ENCODE measurements at places on chromosomes 2 and 18.

- DNase-seq: no peak
Observed at GRCh38 chr2:68833162-68833561, 38.0 kb downstream of the BMP10 start.

DNA sequence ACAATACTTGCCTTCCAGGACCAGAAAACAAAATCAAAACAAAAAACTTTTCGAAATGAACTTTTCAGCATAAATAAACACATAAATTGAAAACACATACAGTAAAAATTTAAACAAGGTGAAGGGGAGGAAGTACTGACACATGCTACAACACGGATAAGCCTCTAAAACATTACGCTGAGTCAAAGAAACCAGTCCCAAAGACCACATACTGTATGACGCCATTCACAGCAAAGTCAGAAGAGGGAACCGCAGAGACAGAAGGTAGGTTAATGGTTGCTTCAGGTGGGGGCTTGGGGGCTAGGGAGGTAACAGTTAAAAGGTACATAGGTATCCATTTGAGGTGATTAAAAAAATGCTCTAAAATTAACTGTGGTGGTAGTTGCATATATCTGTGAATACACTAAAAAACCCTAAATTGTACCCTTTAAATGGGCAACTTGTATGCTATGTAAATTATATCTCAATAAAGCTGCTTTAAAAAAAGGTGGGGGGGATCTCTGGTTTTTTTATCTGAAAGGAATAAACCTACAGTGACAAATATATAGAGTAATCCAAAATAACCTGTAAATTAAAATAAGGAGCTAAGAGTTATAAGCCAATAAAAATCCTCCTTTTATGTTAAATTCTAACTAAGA is 7.1 kb downstream of the COX7A2L start:
- no peak for DNase-seq

DNA sequence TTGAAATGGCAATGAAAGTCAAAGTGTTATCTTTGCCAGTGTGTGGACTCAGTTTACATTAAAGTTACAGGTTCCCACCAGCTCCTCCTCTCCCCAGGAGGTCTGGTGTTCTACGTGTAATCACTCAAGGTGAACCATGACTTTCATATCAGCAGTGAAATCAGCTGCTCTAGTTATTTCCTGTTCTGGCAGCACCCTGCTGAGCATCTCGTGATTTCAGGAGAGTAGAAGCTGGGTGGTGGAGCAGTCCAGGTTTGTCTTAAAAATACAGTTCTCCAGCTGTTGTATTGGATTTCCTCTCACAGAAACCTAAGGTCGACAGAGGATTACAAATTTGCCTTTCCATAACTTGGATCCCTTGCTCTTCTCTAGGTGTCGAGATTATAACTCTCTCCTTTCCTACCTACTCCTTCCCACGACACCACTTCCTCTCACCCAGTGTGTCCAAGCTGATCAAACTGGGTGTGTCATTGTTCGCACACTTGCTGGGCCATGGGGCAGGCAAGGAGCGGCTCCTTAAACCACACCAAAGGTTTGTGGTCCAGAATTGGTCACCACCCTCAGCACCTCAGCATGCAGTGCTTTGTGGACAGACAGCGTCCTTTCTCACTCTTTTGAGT is 13.0 kb upstream of the ARHGAP25 start:
- no peak for DNase-seq

DNA sequence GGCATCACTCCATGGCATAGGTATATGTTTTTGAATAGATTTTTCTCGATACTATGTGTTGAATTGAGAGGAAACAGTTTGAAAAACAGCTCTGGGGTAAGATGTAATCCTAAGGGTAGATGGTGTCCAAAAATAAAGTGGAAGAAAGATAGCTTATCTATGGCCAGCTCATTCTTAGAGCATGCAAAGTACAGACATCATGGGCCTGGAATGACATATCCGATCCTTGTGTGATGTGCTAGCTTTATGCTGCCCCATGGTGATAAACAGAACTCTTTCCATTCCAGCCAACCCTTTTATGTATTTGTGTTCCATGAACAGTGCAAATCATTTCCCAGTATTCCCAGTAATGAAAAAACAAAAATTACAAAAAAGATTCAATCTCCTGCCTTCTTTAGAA is 390.2 kb upstream of the NXPH2 start:
- DNase-seq: no peak

DNA sequence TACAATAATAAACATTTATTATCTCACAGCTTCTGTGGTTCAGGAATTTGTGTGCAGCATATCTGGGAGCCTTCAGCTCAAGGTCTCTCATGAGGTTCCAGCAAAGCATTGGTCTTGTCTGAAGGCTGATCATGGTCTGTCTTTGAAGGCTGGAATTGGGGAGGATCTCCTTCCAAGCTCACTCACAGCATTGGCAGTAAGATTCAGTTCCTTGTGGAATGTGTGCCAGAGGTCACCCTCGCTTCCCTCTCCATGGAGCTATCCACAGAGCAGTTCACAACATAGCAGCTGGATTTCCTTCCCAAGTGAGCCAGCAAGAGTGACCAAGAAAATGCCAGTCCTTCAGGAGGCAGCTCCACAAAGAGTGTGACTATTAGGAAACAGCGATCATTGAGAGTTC is 202.2 kb upstream of the ST6GAL2 start:
- DNase-seq: no peak

- no peak for DNase-seq
Observed at GRCh38 chr2:66122516-66122915, 312.4 kb upstream of the MEIS1 start.

GRCh38 chr2:228628682-228629081 is 447.2 kb upstream of the SPHKAP start:
- DNase-seq: no peak

GRCh38 chr18:23238152-23238531 is 102.9 kb downstream of the CABLES1 start:
- DNase-seq: no peak

GRCh38 chr2:161905389-161906046 is 168.5 kb downstream of the DPP4 start:
- DNase-seq: peak; percentile 4

- no peak for DNase-seq
Observed at GRCh38 chr18:63141778-63142176, 177.8 kb downstream of the BCL2 start.

GRCh38 chr18:24995056-24995455 is 356.9 kb downstream of the ZNF521 start:
- DNase-seq: no peak

GRCh38 chr2:23383100-23383499 is 1.9 kb upstream of the KLHL29 start:
- no peak for DNase-seq

DNA sequence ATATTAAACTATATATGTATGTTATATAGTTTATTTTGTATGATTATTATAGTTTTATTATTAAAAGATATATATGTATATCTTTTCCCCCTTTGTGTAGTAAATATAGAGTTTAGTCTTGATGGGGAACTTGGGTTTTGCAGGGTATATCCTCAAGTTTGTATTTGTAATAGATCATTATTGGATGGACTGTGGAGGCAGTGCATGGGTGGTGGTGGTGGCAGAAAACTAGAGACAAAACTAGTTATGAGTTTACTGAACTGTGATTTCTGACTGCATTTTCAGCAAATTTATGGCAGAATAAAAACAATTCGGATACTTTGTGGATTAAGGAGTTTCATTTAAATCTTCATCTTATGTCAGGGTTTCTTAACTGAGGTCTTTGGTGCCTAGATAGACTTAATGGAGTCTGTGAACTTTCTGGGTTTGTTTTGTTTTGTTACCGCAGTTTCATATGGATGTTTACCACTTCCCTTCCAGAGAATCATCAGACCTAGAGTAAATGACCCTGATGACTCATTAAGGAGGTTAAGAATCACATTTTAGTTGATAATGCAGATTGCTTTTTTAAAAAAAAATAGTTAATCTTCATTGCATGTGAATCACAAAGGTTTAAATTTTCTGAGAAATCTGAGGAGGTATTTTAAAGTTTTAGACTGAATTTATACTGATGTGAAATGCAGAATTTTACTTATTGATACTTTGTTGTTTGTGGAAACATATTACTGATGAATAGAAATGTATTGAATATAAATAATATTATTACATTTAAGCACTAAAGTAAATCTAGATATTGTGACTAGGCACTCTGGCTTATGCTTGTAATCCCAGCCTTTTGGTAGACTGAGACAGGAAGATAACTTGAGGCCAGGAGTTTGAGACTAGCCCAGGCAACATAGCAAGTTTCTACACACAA is 14.5 kb downstream of the EPC2 start:
- no peak for DNase-seq

DNA sequence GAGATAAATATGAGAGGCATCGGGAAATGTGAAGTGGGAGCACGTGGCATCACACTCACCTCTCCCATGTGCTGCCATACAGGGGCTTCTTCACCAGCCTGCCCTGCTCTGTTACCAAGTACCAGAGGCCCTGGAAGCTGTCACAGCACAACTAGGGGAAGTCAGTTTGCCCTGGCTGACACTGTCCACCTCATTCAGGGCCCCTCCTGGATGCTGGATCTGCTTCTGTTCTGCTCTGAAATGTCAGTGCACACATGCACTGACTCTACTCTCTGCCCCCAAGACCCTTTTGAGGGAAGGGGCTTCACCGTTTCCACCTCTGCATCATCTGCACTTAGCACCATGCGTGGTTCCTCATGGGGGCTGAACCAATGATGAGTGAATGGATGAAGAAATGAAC is 311.1 kb downstream of the EN1 start:
- no peak for DNase-seq

- DNase-seq: no peak
Observed at GRCh38 chr2:40450796-40451430, 977 bp downstream of the SLC8A1 start.

- DNase-seq: no peak
Observed at GRCh38 chr18:3074087-3074486, 61.1 kb upstream of the LPIN2 start.

- no peak for DNase-seq
Observed at GRCh38 chr2:143480601-143481236, 351.5 kb downstream of the ARHGAP15 start.

GRCh38 chr2:206276169-206276942 is 1.9 kb downstream of the ZDBF2 start:
- DNase-seq: no peak

DNA sequence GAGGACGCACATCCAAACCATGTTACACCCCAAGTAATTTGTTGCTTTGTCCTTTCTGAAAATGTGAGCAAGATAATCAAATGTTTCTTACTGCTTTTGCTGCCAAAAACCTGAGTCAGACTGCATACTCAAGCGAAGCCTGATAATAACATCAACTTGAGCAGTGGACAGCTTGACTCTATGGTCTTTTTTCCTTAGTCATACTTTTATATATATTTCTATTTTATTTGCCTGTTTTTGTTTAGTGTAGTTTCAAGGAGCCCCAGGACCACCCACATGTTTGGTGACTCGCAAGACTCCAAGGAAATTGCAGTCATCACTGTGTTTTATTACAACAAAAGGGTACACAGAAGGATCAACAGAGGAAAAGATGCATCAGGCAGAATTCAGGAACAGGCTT is 688.4 kb upstream of the PIK3C3 start:
- DNase-seq: no peak

DNA sequence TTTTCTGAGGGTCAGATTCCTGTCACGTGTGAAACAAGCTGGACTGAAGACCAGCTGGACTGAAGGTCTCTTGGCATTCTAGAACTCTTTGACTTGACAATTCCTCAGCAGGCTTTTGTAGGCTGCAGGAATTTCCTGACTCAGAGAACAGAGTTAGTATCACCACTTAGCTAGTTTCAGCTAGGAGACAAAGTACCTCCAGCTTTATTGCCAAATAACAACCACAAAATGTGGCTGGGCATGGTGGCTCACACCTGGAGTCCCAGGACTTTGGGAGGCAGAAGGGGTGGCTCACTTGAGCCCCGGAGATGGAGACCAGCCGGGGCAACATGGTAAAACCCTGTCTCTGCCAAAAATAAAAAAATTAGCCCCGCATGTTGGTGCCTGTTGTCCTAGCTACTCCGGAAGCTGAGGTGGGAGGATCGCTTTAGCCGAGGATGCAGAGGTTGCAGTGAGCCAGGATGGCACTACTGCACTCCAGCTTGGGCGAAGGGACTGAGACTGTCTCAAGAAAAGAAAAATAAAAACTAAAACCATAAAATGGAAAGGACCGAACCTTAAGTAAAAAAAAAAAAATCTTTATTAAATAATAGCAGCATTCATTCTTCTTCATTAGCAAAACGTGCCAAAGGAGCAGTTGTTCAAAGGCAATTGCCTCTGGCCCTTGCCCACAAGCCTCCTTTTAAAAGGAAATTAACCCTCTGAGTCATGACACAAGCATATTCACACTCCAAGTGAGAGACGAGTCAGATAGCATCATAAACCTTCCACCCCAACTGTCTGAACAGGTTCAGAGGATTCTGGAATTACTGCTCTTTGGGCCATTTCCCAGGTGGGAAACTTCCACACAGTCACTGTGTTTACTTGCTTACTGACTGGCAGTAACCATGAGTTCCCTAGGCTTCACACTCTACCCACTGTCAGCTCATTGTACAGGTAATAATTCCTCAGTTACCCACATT is 88.9 kb downstream of the MYL12B start:
- DNase-seq: no peak

DNA sequence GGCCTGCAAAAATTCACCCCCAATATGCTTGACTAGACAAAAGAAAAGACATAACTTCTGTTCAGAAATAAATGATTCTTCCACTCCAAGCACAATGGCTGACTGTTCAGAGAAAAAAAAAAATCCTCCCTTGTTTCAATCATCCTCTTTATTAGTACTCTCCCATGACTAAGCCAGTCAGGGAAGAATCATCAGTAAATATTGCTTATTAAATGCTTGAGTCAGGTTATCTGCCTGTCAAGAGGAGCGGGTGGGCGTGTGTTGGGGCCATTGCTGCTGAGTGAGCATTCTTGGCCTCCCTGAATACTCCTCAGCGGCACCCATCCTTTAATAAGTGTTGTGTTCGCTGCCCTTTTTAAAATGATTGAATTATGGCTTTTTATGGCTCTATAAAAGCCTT is 1334.8 kb upstream of the CELF4 start:
- DNase-seq: no peak

DNA sequence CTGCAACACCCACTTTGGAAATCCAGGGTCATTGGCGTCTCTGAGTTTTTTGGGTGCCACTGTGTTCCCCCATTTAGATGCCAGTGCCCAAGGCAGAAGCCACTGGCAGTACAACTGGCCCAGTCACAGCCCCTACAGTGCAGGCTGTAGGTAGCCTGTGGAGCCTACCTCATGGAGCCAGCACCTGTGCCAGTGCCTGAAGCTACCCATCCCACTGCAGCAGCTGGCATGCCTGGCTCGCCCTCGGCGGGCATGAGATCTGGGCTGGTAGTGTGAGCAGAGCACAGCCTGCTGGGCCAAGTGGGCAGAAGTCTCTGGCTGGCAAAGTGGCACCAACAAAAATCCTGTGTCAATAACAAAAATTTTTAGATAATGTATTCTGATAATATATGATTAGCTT is 1111.4 kb upstream of the NXPH2 start:
- DNase-seq: no peak
